CD4-positive, alpha-beta T cell treated with Interleukin-21 for 1 hour (primary cell): ENCODE measurements at places on chromosomes 4 and X.
A peak's percentile ranks its signal among the peaks of the same experiment; 100 is the strongest.

DNA sequence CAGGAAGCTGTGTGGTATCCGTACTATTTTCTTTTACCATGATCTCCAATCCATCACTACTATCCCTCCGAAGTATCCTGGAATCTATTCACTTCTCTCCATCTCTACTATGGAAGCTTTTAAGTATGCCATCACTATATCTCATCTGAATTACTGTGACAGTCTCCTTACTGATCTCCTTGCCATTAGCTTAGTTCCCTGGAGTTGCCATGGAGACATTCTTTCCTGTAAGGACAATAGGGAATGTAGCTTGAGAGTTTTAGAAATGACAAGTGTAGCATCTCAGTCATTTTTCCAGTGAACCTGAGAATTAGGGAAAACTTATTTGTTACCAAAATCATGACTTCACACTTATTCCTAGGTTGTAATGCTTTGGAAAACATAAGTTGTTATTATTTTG is 86.3 kb downstream of the HPGD start:
- no peak for DNase-seq

GRCh38 chr4:39323821-39324220 is 42.3 kb downstream of the RFC1 start:
- DNase-seq: no peak

DNA sequence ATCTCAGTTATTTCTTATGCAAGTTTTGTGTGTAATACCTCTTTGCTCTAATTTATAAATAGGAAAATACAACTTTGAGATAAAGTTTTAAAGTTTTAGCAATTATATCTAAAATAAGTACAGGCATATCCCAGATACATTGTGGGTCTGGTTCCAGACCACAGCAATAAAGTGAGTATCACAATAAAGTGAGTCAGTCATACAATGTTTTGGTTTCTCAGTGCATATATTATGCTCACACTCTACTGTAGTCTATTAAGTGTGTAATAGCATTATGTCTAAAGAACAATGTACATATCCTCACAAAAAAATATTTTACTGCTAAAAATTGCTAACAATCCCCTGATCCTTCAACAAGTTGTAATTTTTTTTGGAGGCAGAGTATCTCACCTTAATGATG is 49.2 kb downstream of the ANAPC10 start:
- no peak for DNase-seq

DNA sequence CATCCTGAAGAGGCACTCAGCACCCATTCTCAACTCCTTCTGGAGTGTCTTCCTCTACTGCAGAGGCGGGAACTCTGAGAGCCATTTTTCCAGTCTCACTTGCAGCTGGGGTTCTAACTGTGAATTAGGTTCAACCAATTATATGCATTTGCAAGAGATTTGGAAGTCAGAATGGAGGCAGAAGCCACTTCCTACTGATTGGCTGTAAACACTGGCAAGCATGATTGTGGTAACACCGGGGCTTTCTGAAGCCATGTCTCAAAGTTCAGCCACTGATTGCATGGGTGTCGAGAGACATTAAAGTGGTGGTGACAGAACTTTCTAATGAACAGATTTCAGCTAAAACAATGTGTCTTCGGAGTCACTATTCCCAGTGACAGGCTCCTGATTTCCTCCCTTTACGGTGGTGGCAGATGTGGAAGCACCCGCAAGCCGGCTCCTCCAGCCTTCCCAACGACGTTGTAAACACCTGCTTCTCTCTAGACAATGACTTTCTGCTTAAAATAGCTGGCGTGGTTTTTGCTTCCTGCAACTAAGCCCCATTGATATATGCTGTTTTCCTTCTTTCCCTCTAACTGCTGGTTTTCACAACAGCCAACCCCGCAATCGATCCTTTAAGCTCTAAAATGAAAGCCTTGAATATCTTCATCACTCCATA is 92.0 kb downstream of the IRF2 start:
- no peak for DNase-seq

GRCh38 chr4:165457793-165458192 is 79.0 kb downstream of the CPE start:
- DNase-seq: no peak

DNA sequence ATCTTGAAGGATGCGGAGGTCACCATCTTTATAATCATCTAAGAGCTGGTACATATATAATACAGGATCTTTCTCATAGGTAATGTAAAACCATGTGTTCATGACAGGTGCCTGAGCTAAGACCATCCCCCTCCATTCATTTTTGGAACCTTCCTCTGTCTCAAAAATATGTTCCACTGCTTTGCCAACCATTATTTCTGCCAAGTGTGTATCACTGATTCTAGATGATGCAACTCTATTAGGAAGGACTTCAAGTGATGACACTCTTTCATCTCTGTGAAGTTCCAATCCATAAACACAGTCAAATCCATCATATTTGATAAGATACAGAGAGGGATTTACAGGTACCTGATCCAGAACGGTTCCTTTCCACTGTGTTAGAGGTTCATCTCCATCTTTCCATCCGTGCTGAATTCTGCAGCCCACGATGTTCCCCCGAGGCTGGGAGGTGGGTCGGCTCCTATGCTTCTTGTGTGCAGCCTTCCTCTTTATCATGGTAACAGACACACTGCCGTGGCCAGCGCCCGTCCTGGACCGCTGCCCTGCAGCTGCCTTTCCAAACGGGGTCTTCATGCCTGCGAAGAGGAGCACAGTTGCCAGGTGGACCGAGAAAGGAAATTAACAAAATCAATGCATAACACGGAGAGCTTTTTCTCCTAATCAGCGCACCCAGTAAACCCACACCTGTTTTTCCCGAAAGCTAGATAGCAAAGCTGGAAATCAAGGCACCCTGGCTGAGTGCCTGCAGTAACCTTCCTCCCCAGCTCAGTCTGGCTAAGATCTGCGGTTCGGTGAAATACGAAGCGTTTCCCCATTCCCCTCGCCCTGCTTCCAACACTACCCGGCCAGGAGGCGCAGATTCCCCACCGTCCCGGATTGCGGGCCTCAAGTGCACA is 718 bp downstream of the SPIN3 start:
- no peak for DNase-seq

DNA sequence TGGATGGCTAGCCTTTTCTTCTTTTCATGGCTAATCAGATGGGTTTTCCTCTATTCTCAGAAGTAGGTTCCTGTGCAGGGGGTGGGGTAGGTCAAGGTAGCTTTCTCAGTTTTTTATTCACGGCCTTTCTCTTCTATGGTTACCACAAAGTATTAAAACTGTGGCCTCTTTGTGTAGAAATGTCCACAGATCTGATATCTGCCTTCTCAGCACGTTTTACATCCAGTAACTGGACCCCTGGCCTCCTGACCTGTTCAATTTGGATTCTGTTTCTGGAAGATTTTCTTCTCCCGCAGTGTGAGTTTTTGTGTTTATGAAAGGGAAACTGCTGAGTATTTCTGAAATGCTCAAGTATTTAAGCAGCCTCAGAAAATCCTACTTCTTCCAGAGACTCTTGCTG is 688.5 kb downstream of the RAPGEF2 start:
- no peak for DNase-seq

GRCh38 chrX:110082161-110082560 is 79.2 kb downstream of the TMEM164 start:
- no peak for DNase-seq

DNA sequence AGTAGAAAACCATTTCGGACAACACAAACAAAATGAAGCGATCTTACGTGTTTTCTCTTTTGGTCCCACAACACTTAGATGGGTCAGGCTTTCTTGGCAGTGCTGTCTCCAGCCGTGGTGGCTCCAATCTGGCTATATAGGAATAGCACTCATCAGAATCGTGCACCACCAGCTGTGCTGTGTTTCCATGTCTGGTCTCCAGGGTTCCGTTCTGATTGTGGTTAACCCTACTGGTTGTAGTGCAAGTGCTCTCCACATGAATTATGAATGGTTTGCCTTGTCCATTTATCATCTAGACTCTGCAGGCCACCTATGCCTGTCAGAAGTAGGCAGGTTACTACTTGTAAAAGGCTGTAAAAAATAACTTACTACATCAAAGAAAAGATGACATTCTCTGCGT is 536.3 kb downstream of the IQCM start:
- no peak for DNase-seq

DNA sequence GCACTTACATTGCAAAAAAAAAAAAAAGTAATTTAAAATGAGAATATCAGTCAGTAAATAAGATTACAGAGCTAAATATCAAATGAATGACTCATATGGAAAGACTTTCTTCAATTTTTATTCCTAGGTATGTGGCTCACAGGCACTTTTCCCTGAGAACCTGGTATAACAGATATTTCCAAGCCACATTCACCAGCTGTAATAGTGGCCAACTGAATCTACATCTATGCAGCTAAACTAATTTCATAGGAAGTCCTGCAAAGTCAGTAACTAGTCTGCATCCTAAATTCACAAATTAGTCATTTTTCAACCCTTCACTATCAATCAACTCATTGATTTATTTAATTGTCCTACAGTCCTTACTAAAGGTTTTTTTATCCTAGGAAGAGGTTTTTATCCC is 5.6 kb downstream of the PDE5A start:
- DNase-seq: no peak

DNA sequence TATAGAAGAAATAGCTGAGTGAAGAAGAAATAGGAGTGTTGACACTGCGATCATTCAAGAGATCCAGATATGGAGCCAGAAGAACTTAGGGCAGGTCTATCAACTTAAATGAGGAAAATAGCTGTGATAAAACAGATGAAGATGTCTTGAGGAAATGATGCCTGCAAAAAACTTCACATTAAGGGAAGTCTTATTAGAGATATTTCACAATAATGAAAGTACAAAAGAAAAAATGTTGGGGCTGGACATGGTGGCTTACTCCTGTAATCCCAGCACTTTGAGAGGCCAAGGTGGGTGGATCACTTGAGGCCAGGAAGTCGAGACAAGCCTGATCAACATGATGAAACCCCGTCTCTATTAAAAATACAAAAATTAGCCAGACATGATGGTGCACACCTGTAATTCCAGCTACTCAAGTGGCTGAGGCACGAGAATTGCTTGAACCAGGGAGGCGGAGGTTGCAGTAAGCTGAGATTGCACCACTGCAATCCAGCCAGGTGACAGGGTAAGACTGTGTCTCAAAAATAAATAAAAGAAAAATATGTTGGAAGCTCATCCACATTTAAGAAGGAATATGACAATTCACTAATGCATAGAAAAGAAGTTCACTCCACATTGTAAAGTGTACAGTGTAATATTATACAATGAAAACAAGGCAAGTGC is 56.3 kb downstream of the PKD2 start:
- DNase-seq: no peak

GRCh38 chr4:97394653-97395052 is 748.6 kb downstream of the STPG2 start:
- no peak for DNase-seq

GRCh38 chr4:145830699-145831098 is 107.9 kb downstream of the ZNF827 start:
- no peak for DNase-seq

- DNase-seq: peak; percentile 78
Measured at GRCh38 chr4:68373513-68373912, 23.6 kb upstream of the YTHDC1 start.

DNA sequence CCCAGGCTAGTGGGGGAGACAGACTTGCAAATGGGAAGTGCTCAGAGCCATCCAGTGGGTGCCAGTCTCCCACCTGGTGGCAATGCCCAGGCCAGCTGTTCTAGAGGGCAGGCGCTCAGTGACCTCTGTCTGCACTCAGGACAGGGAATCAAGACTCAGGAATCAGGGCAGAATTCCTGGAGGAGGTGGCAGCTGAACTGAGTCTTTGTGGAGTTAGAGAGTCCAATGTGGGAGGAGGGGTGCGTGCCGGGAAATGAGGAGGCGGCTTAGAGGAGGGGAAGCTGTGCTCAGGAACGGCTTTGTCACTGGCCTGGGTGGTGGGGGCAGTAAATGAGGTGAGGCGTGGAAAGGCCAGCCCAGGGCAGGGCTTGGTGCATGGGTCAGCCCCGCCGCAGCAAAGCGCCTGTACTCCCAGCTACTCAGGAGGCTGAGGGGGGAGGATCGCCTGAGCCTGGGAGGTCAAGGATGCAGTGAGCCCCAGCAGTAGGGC is 31.3 kb upstream of the SORCS2 start:
- DNase-seq: no peak

- no peak for DNase-seq
Measured at GRCh38 chr4:25129917-25130316, 30.3 kb downstream of the SEPSECS start.

DNA sequence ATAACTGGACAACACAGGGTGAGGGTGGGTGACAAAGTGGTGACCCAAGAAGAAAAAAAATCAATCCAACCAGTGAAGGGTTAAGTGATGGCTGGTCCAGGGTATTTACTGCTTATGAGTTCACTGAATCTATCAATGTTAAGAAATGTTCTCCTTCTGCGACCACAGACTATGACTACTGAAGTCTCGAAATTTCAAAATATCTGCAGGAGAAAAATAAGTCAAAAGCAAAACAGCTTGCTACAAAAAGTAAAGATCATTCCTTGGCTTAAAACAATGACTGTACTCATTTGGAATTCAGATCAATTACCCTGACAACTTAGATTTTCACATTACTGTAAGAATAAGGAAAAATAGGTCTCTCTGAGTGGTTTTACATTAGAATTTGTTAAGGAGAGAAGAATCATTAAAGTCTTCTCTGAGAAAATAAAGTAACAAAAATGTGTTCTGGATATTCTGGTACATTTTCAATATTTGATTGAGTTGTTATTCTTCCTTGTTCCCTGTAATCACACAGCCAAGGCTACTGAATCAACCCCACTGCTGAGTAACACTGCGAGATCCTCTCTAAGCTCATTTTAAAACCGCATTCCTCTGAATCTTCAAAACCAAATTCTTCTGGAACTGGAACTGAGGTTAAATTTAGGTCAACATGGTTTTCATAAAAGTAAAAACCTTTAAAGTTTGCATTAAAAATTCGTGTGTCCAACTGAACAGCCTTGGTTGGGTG is 22.7 kb downstream of the SMPX start:
- DNase-seq: no peak
